ENCODE measurements at places on chromosomes 3 and 15.

- no peak for DNase-seq
Measured at GRCh38 chr3:17619968-17620367, 122.5 kb downstream of the TBC1D5 start.

GRCh38 chr3:144810160-144810559 lies 838.5 kb downstream of the DIPK2A start:
- no peak for DNase-seq

- no peak for DNase-seq
Measured at GRCh38 chr3:123769356-123769743, 114.8 kb downstream of the MYLK start.

GRCh38 chr3:164537485-164537884 lies 540.8 kb downstream of the SI start:
- DNase-seq, result no peak

DNA sequence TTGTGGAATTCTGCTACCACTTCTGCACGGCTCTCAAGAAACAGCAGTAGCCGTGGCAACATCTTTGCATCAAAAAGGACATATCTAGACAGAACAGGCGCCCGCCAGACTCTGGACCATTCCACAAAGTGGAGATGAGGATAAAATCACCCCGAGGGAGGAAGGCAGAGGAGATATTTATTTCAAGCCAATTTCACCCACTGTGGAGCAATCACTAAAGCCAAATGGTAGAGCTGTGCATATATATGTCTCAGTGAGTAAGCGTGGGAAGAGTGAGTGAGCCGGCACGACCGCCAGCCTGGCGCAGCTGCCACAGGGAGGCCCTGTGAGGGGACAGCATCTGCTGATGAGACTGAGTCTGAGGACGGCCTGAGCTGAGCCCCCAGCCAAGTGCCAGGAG lies 111.3 kb downstream of the MEGF11 start:
- no peak for DNase-seq

GRCh38 chr3:49019941-49020329 lies 1.6 kb upstream of the DALRD3 start:
- DNase-seq, result no peak

DNA sequence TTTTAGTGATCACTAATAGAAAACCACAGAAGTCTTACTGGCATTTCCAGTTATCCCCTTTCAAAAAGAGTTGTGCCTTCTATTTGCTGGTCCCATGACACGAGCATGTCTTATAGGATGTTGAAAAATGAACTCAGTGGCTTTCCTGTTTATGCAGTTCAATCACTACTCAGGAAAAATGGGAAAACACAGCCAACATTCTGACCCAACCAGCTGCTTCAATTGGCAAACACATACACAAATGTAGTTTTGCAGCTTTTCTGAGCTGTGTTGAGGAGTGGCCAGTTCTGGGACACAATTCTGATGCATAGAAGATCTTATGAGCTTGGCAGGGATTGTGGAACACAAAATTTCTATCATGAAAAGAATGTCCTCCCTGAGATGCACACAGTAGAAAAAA lies 40.3 kb downstream of the FSTL1 start:
- no peak for DNase-seq

- DNase-seq, result no peak
Measured at GRCh38 chr3:151816091-151816604, 2.2 kb downstream of the AADAC start.

Data from cardiac septum (tissue), 1 donor.